ENCODE measurements at places on chromosomes 16 and 17.
A peak's percentile ranks its signal among the peaks of the same experiment; 100 is the strongest.

DNA sequence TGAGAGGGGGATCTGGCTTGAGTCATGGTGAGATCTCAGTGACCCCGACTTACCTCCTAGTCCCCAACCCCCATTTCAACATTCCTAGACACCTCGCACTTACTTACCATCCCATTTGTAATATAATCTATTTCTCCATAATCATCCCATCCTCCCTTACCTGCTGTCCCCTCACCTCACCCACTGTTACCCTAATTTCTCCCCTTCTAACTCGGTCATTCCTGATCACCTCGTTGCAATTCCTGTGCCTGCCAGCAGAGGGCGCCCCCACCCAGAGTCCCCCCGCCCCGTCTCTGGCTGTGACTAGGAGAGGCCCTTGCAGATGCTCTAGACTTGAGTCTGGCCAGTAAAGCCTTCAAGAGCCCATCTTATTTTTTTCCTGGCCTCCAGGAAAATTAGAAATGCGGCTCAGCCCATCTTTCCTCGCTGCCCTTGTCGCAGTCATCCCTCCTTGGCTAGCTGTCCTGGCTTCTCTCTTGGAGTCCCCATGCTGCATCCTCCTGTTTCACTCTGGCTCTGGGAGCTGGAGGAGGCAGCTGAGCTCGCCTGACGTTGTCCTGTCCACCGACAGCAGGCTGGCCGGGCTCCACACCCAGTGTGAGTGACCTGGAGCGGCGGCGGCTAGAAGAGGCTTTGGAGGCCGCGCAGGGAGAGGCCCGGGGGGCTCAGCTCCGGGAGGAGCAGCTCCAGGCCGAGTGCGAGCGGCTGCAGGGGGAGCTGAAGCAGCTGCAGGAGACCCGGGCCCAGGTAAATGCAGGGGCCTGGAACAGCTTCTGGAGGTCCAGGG lies 5.0 kb downstream of the TBKBP1 start:
- no peak for DNase-seq

DNA sequence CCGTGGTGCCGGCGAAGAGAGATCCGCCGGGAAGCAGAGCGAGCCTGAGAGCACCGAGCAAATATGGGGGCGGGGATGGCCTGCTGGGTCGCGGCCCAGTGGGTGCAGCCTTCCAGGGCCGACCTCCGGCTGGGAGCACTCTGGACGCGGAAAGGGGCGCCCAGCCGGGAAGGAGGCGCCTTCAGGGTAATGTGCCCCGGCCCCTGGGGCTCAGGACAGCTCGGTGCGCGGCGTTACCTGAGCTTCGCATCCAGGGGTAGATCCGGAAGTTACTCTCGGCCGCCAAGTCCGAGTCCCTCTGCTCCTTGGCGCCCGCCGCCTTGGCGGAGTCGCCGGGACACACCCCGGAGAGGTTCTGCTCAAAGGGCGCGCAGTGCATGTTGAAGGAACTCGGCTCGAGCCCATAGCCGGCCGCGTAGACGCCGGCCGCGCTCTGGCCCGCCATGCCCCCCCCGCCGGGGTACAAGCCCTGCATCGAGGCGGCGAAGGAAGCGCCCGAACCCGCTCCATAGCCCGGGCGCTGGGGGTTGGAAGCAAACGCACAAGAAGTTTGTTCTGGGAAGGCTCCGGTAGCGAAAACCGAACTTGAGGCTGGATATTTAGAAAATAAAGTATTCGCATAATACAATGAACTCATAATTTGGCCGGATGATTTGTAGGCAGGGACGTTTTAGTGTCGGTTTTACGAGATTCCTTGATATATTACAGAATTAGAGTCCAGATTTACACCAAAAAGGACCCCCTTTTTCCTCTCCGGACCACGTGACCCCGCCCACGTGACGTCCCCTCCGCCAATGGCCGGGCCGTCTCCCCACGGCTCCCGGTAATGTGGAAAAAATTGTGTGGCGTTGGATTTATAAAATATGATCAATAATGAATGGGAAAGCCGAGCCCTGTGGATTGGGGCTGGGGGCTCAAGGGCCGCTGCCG lies at the start of gene HOXB7:
Gene HOXB7 (minus strand): TSS at position 736 of the 930 bp plus-strand sequence. CDS start 99 bp downstream, at position 637.
- DNase-seq: no peak

DNA sequence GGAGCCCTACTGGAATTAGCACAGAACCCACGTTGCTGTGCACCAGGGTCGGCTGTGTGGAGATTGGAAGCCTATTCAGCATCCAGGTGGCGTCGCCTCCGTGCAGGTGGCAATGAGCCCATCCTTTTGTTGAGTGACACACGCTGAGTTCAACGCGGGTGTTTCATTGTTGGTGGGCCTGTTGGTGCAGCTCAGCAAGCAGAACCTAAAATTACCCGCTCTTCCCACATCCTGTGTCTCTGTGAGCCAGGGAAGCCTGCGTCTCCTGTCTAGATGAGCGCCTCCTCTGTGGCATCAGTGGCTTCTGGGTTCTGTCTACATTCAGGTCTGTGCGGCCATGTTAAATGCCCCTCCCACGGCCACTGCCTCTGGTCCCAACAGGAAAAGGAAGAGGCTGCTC lies 14.5 kb downstream of the CD2BP2 start:
- no peak for DNase-seq

GRCh38 chr17:61551255-61551742 lies 39.7 kb downstream of the NACA2 start:
- DNase-seq: no peak

DNA sequence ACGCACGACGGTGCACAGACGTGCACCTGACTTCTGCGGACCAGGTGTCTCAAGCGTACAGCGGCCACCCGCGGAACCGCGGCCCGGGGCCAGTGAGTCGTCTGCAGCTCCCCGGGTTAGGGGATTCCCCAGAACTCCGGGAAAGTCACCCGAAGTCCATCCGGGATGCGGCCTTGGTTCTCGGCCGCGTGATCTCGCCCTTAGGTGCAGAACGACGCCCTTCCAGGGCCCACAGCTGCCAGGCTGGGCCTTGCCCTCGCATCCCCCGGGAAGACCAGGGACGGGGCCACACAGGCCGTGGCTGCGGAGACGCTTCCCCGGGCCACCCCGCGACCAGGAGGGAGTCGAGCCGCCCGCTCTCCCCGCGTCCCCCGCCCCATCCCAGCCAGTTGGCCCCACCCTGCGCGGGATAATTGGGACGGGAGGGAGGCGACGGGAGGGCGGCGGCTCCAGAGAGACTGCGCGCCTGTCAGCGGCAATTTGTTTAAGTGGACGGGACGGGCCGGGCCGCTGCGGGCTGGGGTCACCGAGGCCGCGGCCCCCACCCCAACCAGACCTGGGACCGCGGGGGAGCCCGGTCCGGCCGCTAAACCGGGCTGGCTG lies 3.6 kb upstream of the TBX2 start:
- no peak for DNase-seq

GRCh38 chr17:51354936-51355335 lies 94.6 kb downstream of the UTP18 start:
- DNase-seq: no peak

- peak; percentile 92 for DNase-seq
Observed at GRCh38 chr16:81601008-81601428, 156.4 kb downstream of the CMIP start.

GRCh38 chr16:50440991-50441390 lies 72.2 kb upstream of the BRD7 start:
- DNase-seq: no peak

- no peak for DNase-seq
Observed at GRCh38 chr16:72721981-72722380, 325.9 kb downstream of the ZFHX3 start.

DNA sequence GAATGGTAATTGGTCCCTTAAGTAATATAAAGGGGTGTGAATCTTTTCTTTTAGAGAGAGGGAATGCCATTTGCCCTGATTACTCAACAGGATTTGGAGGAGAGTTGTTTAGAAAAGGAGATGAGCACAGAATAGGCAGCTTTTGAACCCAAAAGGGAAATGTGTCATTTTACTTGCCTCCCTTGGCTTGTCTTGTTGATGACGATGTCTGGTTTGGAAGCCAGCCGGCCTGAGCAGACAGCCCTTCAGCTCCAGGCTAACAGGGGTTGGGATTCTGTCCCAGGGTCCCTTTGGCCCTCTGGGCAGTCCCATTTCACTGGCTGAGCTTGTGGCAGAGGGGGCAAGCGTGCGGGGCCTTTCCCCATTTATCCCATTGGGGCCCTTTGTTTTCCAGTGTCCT lies 22.3 kb upstream of the PRKAR1A start:
- no peak for DNase-seq

GRCh38 chr17:77281122-77281903 lies 140.5 kb downstream of the SEC14L1 start:
- DNase-seq: peak; percentile 82

- no peak for DNase-seq
Observed at GRCh38 chr17:56972111-56972730, 5.7 kb upstream of the SCPEP1 start.

DNA sequence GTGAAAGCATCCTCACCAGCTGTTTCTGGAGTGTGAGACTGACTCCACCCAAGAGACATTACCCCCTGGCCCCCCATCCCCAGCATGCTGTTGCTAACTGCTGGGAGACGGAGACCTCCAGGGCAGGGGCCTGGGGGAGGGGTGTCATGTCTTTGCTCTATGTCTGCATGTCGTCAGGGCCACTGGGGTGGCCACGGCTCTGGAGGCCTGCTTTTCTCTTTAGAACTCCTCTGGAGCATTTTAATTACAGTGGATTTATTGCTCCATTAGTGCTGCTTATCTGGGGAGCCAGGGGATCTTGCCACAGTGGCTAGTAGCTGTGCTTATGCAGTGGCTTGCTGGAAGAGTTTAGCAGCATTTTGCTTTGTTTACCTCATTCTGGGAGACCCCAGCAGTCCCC lies 32.3 kb downstream of the CLEC16A start:
- no peak for DNase-seq

DNA sequence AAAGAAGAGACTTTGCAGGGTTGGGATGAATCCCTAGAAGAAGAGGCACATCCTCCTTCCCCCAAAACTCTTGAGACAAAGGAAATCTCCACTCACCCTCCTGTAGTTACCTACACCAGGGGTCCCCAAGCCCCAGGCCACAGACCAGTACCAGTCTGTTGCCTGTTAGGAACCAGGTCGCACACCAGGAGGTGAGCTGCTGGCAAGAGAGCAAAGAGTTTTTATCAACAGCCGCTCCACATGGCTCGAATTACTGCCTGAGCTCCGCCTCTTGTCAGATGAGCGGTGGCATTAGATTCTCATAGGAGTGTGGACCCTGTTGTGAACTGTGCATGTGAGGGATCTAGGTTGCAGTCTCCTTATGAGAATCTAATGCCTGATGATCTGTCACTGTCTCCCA lies 98.9 kb downstream of the CCT6B start:
- DNase-seq: no peak

DNA sequence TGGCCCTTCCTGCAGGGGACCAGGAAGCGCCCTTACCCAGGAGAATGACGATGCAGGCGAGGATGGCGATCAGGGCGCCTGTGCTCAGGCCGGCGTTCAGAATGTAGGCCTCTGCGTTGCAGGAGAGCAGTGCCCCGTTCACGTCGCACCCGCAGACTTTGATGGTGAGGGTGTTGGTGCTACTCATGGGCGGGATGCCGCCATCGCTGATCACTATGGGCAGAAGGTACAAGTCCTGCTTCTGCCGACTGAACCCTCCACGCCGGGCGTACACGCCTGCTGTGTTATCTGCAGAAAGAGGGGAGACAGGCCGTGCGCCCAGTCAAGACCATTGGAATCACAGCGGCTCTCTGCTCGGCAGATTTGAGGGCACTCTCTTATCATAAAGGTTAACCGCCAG lies 171.1 kb downstream of the CDH11 start:
- DNase-seq: no peak

GRCh38 chr17:66928949-66929348 lies 35.6 kb upstream of the CACNG4 start:
- peak; percentile 4 for DNase-seq

DNA sequence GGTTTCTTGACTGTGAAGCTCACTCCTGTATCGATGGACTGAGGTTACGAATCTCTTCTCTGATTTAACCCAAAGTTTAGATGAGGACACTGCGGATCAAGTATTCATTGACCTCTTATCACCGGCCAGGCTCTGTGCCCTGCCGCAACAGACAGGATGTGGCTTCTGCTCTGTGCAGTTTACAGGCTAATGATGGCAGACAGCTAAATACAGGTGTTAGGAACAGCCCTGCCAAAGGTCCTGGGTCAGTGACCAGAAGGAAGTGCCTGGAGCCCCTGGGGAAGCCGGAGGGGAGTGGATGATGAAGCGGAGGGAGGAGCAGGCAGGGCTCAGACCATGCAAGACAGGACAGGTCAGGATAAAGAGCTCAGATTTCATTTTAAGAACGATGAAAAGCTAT lies 44.4 kb downstream of the HAPSTR1 start:
- no peak for DNase-seq

DNA sequence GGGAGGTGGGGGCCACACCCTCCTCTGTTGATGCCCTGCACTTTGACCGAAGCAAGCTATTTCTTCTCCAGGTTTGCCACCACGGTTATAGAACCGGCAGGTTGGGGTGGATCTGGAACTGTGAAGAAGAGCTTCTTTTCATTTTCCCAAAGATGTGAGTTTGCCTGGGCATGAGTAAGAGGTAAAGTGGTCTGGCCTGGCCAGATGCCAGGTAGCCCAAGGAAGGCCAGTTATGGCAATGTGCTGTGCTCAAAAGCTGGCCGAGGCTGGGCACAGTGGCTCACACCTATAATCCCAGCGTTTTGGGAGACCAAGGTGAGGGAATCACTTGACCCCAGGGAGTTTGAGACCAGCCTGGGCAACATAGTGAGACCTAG lies 18.7 kb downstream of the ATP6V0D1 start:
- DNase-seq: no peak

GRCh38 chr17:40363111-40363827 lies 1.3 kb downstream of the GJD3 start:
- DNase-seq: peak; percentile 60

DNA sequence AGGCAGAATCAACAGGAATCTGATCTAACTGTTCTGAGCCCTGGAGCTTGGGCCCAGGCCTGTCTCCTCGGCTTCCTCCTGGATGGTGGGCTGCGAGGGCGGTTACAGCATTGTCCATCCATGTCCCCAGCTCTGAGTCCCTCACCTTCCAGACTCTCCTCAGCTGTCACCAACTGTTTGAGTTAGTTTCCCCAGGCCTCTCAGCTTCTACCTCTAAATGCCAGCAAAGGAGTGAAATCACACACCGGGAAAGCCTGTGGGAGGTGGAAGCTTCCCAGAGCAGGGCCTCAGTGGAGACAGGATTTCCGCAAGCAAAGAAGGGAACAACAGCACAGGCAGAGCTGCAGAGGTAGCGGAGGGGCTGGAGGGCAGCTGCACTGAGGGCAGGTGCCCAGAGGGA lies 9.4 kb upstream of the PRPSAP2 start:
- DNase-seq: no peak

- DNase-seq: no peak
Observed at GRCh38 chr17:57874058-57874419, 24.2 kb upstream of the MRPS23 start.

GRCh38 chr16:21218153-21218552 lies 6.8 kb upstream of the ZP2 start:
- DNase-seq: no peak
